ENCODE measurements at places on chromosomes 13 and 19.

- DNase-seq = no peak
These were observed 54.6 kb downstream of the ARHGAP35 start for GRCh38 chr19:46915386-46915785.

DNA sequence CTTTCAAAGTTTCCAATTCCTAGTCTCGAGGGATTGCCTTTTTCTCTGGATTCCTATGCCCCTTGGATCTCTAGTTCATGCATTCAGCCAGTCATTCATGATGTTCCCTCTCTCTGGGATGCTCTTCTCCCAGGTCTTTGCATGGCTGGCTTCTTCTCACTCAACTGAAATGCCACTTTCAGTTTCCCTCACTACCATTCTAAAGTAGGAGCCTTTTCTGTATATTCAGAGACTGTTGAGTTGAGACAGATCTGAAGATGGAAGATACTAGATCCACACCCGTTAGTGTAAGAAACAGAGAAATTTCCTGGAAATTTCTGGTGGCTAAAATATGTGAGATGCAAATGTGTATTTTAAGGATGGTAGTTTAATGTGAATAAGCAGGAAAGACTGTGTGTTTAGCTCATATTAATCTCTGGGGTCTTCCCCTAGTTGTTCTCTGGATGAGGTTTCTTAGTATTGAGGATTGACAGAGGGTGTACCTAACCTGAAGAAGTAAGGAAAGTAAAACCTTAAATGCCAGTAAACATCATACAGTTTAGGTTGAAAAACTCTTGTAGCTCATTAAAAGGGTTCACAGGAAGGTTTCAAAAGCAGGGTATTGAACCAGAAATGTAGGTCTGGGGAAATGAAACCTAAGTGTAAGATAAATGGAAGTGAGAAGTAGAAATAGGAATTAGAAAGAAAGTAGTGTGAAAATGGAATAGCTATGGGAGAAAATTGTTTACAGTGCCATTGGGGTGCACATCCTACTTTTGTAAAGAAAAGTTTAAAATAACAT is 331.3 kb downstream of the NDFIP2 start:
- DNase-seq = no peak

DNA sequence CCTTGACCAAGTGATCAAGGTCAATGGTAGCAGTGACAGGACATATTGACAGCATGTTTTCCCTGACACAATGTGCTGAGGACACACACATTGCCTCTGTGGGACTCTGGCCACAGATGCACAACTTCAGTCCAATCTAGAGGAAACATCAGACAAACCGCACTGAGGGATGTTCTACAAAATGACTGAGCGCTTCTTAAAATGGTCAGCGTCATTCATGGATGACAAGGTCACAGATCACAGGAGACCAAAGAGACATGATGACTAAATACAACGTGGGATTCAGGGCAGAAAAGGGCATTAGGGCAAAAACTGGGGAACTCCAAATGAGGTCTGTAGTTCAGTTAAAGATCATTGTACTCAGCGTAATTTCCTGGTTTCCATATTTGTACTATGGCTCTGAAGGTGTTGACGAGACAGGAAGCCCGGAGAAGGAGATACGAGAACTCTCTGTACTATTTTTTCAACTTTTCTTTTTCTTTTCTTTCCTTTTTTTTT is 20.6 kb downstream of the PBX4 start:
- no peak for DNase-seq

GRCh38 chr13:79548902-79549301 is 67.9 kb downstream of the NDFIP2 start:
- DNase-seq = no peak

DNA sequence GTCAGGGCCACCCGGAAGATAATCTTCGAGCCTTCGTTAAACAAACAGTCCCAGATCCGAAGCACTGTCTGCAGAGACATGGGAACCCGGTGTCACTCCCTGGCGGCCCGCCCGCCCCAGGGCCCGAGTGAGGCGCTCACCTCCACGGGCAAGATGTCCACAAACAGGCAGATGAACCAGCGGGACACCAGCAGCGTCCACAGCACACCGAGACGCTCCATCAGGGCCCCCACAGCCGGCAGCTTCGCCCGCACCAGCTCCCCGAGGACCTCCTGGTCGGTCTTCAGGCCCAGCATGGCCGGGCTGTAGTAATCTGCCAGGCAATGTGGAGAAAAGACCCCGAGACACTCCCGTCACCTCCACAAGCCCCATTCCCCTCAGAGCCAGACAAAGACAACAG is 28.7 kb downstream of the LAMP1 start:
- DNase-seq = no peak

- no peak for DNase-seq
These were observed 64.2 kb downstream of the SOX1 start for GRCh38 chr13:112131081-112131712.

DNA sequence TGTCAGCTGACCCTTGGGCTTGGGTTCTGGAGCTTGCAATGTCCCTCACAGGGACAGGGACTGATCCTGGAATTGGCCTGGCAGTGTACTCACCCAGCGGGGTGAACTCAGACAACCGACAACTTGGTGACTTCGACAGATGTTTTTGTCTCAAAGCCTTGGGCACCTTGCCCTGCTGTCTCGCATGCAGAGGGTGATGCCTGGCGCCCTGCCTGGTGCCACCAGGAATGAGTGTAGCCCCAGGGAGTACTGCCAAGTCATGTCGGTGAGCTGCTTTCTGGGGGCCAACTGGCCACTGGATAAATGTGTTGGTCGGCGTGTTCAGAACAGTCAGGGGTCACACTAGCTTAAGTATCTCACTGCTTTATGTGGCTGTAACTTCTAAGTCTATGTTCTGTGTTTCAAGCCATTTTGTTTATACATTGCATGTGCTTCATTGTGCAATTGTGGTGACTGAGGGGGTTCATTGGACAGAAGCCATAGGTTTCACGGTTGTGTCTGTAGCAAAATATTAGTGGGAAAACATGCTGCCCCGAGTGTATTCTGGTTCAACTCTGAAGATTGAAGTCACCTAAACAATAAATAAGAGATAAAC is 96.3 kb upstream of the TNFSF11 start:
- DNase-seq = no peak

- no peak for DNase-seq
These were observed 25.7 kb downstream of the OLFM2 start for GRCh38 chr19:9910625-9911024.

GRCh38 chr19:44539236-44539826 is 9.9 kb upstream of the CEACAM20 start:
- no peak for DNase-seq

- no peak for DNase-seq
These were observed 93.3 kb upstream of the UBL3 start for GRCh38 chr13:29943686-29944085.

DNA sequence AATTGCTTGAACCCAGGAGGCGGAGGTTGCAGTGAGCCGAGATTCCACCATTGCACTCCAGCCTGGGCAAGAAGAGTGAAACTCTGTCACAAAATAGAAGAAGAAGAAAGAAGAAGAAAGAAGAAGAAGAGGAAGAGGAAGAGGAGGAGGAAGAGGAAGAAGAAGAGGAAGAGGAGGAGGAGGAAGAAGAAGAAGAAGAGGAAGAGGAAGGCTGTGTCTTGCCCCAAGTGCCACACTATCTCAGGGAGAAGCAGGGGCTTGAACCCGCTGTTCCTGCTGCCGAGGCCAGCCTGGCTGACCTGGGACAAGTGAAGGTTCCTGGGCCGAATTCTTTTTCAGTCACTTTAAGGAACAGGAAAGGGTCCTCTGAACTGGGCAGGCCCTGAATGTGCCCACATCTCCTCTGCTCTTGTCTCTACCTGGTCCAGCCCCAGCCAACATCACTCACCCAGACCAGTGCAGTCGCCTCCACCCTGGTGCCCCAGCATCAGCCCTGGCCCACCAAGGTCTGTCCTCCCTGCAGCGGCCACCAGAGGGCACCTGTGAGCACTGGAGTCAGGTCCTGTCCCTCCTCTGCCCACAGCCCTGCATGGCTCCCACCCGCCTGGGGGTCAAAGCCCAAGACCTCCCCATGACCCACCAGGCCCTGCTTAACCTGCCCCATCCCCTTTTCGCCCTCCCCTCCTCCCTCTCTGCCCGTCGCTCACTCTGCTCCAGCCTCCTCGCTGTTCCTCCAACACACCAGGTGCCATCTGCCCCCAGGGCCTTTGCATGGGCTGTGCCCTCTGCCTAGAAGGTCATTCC is 20.0 kb downstream of the TICAM1 start:
- no peak for DNase-seq

GRCh38 chr13:34103854-34104253 is 285.9 kb downstream of the RFC3 start:
- peak; percentile 72 for DNase-seq

- no peak for DNase-seq
These were observed 157.0 kb downstream of the PTPRS start for GRCh38 chr19:5183616-5184015.

DNA sequence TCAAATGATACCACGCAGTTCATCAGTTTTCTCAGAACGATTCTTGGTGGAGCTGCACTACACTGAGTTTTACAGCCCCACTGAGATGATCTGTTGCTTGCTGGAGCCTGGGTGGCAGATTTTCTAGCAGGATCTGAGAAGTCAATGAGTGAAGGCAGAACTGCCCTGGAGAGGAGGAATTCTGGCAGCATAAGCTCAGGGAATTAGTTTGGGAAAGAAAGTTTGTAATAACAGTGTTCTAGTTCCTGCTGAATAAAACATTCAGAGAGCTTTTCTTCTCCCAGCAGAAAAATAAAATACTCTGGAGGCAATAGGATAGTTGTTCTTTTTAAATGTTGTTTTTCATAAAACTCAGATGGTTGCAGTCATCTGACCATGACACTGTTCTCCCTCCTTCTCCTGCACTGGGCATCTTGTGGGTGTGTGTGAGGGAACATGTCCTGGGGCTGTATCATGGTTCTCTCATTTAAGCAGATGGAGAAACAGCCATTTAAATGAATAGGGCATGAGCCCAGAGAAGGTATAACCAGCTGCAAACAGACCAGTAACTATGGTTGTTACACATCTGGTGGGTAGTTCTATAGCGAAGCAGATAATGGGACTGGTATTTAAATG is 29.6 kb downstream of the OLFM4 start:
- no peak for DNase-seq

DNA sequence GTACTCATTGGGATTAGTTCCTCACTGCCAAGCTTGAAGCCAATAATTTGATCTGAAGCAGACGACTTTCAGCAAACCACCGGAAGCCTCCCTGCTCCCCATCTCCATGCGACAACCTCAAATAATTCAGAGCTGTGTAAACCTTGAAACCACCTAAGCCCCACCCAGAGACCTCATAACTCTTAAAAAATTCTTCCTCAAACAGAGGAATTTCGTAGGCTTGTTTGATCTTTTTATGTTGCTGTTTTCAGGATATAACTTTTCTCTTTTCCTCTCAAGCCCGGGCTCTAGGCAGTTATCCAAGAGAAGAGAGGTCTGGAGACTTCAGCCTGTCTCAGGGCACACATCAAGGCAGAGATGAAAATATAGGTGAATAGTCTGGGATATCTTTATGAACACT is 311.6 kb downstream of the KCNRG start:
- DNase-seq = no peak

All from epithelial cell of proximal tubule (primary cell).